Left ventricle myocardium inferior (tissue), 1 donor: ENCODE measurements at places on chromosomes 13 and 19. TPM values are rescaled to one million over a fixed set of nuclear protein-coding genes. Genes with fewer than 3 reads are reported as not detected.
A peak's percentile ranks its signal among the peaks of the same experiment; 100 is the strongest.

PRKD2 gene
- 7.9 TPM for total RNA-seq

ADGRE1 gene
- total RNA-seq, result not detected

GRCh38 chr13:73934215-73934641 is 200.0 kb downstream of the KLF12 start:
- H3K27me3 ChIP-seq, result no peaks in the 10 kb centered on the region
- peaks cover 18% of the 10 kb centered on the region for H3K4me1 ChIP-seq
- H3K4me3 ChIP-seq, result no peak overlapping the region

DNA sequence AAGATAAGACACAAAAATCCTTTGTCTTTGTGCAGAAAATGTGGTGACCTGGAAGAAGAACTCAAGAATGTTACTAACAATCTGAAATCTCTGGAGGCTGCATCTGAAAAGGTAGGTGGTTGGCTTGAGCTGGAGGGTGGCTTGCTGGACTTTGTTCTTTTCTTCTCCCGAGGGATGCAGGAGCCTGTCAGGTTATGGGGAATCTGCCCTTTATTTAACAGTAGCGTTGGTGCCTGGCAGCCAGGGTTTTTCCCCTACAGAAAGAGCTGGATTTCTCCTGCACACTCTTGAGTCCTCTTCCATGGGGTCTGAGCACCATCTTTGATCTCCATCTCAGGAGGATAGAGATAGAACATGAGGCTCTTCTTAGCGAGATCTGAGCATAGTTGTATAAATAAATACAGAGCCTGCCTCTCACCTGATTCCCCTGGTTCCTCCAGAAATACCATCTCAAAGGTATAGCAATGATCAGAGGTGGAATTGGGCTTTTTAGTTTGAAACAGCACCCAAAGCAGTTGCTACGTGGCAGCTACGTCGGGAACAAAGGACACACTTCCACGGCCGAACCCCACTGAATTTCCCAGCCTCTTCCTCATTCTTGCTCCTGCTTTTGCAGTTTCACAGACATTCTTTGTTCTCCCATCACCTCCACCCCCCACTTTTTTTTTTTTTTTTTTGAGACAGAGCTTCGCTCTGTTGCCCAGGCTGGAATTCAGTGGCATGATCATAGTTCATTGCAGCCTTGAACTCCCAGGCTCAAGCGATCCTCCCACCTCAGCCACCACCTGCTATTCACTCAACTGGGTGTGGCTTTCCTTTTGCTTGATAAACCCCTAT is 12.9 kb downstream of the TPM4 start:
- no peak for DNase-seq
- no peak overlapping the region for H3K27ac ChIP-seq
- no peaks in the 10 kb centered on the region for H3K27me3 ChIP-seq

LRP3 gene
- 20.8 TPM for total RNA-seq

DNA sequence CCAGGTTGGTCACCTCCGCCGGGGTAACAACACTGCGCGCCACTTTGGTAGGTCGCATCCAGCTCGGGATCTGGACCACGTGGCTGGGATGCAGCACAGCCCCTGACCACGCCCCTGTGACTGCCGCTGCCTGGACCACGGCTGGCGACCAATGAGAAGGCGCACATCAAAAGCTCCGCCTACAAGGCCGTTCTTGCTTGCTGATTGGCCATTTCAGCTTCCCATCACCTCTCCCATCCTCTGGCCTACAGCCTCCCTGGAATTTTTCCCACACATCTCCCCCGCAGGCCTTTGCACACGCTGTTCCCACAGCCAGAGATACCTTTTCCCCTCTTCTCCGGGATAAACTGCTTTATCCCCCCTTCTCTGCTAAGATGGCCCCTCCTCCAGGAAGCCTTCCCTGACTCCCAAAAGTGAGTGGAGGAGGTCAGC is 12.5 kb upstream of the MAP1S start:
- no peak overlapping the region for H3K27ac ChIP-seq
- peaks cover 36% of the 10 kb centered on the region for H3K27me3 ChIP-seq
- H3K36me3 ChIP-seq, result no peaks in the 10 kb centered on the region
- DNase-seq, result no peak
- H3K4me1 ChIP-seq, result no peaks in the 10 kb centered on the region

- H3K4me3 ChIP-seq, result peak overlapping the region; percentile 93
- DNase-seq, result no peak
- peaks cover 13% of the 10 kb centered on the region for H3K4me1 ChIP-seq
Measured at GRCh38 chr19:15837221-15837731, 21.8 kb upstream of the OR10H1 start.

GRCh38 chr19:50778906-50779430 is 8.7 kb downstream of the GPR32 start:
- H3K36me3 ChIP-seq, result no peaks in the 10 kb centered on the region
- DNase-seq, result no peak
- H3K27me3 ChIP-seq, result peaks cover 95% of the 10 kb centered on the region

KLK12 gene
- total RNA-seq, result not detected

GRCh38 chr19:56566904-56567273 is 379 bp upstream of the ZNF470 start:
- peaks cover 23% of the 10 kb centered on the region for H3K4me1 ChIP-seq
- H3K36me3 ChIP-seq, result peaks cover 77% of the 10 kb centered on the region
- peak; percentile 67 for DNase-seq
- H3K4me3 ChIP-seq, result peak overlapping the region; percentile 96

DNA sequence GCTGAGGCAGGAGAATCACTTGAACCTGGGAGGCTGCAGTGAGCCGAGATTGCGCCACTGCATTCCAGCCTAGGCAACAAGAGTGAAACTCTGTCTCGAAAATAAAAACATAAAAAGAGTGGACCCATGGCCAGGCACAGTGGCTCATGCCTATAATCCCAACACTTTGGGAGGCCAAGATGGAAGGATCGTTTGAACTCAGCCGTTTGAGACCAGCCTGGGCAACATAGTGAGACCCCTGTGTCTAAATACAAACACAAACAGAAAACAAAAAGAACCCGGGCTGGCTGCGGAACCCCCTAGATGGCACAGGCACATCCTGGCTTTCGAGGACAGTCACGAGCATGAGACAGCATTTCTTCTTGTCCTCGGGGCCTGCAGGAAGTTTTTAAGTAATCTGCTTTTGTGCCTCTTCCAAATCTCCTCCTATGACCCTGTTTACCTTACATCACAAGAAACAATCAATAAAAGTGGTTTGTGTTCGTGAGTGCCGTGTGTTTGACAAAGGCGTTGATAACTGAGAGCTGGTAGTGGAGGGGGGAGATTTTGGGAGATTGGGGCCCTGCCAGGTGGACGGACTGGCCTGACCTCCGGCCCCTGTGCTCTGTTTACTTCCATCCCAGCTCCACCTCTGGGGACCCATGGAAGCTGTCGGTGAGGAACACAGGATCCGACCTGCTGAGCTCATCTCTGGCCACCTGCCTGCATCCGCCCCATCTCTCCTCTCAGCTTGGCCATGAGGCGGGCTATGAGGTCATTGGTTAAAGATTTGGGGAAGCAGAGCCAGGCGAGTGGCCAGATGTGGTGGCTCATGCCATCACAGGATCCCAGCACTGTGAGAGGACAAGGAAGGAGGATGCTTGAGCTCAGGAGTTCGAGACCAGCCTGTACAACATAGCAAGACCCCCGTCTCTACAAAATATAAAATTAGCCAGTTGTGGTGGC is 5.9 kb upstream of the GDF15 start:
- H3K27me3 ChIP-seq, result peaks cover 2% of the 10 kb centered on the region
- peaks cover 20% of the 10 kb centered on the region for H3K4me1 ChIP-seq
- peak; percentile 86 for DNase-seq
- no peaks in the 10 kb centered on the region for H3K36me3 ChIP-seq
- H3K27ac ChIP-seq, result peak overlapping the region; percentile 75

GRCh38 chr13:77896536-77896935 is 22.1 kb downstream of the EDNRB start:
- peaks cover 13% of the 10 kb centered on the region for H3K36me3 ChIP-seq
- no peak for DNase-seq
- peak overlapping the region; percentile 39 for H3K4me3 ChIP-seq
- H3K4me1 ChIP-seq, result peaks cover 52% of the 10 kb centered on the region
- no peaks in the 10 kb centered on the region for H3K27me3 ChIP-seq

- H3K4me3 ChIP-seq, result no peak overlapping the region
- DNase-seq, result no peak
- no peaks in the 10 kb centered on the region for H3K4me1 ChIP-seq
- no peaks in the 10 kb centered on the region for H3K36me3 ChIP-seq
Measured at GRCh38 chr13:80957019-80957655, 616.2 kb upstream of the SPRY2 start.

OCEL1 gene
- total RNA-seq, result 21.2 TPM

GRCh38 chr13:84812789-84813188 is 930.5 kb upstream of the SLITRK1 start:
- no peak for DNase-seq
- no peaks in the 10 kb centered on the region for H3K36me3 ChIP-seq
- no peaks in the 10 kb centered on the region for H3K4me1 ChIP-seq
- H3K27ac ChIP-seq, result no peak overlapping the region
- no peaks in the 10 kb centered on the region for H3K27me3 ChIP-seq
- no peak overlapping the region for H3K4me3 ChIP-seq

MIR17HG gene
- 1.3 TPM for total RNA-seq

GRCh38 chr13:21228738-21229137 is 52.3 kb downstream of the MRPL57 start:
- no peaks in the 10 kb centered on the region for H3K36me3 ChIP-seq
- peaks cover 11% of the 10 kb centered on the region for H3K4me1 ChIP-seq
- H3K27me3 ChIP-seq, result no peaks in the 10 kb centered on the region
- no peak overlapping the region for H3K27ac ChIP-seq
- H3K4me3 ChIP-seq, result no peak overlapping the region
- no peak for DNase-seq

GRCh38 chr13:99307648-99308339 is 595 bp upstream of the GPR183 start:
- no peaks in the 10 kb centered on the region for H3K27me3 ChIP-seq
- H3K4me1 ChIP-seq, result peaks cover 28% of the 10 kb centered on the region
- no peak for DNase-seq
- no peak overlapping the region for H3K4me3 ChIP-seq
- peaks cover 2% of the 10 kb centered on the region for H3K36me3 ChIP-seq
- peak overlapping the region; percentile 25 for H3K27ac ChIP-seq

CRX gene
- not detected for total RNA-seq

GRCh38 chr19:38730731-38731589 is 13.3 kb downstream of the CAPN12 start:
- H3K4me3 ChIP-seq, result no peak overlapping the region
- peak overlapping the region; percentile 57 for H3K27ac ChIP-seq
- no peak for DNase-seq
- no peaks in the 10 kb centered on the region for H3K27me3 ChIP-seq
- peaks cover 58% of the 10 kb centered on the region for H3K36me3 ChIP-seq
- H3K4me1 ChIP-seq, result peaks cover 82% of the 10 kb centered on the region
